ENCODE measurements at places on chromosomes 1 and 21.

- no peak for DNase-seq
Measured at GRCh38 chr1:91557039-91557690, 56.5 kb downstream of the CDC7 start.

- DNase-seq = no peak
Measured at GRCh38 chr1:230186874-230187273, 119.8 kb downstream of the GALNT2 start.

DNA sequence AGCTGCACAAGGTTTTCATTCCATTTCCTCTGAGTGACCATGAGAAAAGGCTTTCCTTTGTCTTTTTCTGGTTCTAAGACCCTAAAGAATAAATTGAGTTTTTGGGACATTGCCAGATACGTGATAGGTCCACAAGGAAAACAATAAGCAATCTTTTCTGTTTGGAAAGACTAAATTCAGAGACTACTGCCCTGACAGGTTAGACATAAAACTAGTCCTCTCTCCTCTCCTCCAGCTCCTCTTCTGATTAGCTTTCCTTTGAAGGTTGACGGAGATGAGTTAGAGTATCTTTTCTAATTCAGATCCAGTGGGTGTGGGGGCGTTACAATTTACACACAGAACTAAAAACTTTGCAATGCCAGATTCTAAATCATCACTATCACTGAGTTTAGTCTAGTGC, 57.8 kb upstream of the C1orf53 start:
- no peak for DNase-seq

DNA sequence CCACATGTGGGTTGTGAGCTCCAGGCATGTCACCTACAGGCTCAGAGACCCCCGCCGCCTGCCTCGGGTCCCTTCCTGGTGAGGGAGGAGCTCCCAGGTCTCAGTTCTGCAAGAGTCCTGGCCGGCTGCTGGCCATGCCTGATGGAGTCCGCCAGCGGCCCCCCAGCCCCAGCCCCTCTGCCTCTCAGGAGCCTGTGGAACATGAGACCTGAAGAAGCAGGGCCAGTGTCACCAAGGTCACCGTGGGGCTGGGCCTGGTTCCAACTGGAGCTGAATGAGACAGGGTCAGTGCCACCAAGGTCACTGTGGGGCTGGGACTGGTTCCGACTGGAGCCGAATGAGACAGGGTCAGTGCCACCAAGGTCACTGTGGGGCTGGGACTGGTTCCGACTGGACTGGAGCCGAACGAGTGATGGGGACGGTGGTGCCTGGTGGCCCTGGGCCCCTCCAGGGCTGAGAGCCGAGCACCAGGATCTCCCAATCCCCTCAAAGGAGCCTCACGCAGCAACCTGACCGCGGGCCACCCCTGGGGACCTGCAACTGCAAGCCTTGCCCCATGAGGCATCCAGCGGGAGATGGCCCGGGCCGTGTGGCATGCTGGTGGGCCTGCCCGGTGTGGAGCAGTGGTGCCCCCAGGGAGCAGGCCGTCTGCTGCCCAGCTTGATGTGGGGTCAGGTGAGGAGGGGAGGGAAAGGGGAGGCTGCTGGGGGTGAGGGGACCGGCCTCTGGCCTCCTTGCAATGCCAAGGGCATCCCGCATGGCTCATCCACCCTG, 14.5 kb upstream of the PTTG1IP start:
- DNase-seq = no peak

GRCh38 chr1:161083748-161084596, 5.4 kb downstream of the NECTIN4 start:
- DNase-seq = no peak

GRCh38 chr1:232162001-232162400, 467.9 kb downstream of the SIPA1L2 start:
- DNase-seq = no peak

DNA sequence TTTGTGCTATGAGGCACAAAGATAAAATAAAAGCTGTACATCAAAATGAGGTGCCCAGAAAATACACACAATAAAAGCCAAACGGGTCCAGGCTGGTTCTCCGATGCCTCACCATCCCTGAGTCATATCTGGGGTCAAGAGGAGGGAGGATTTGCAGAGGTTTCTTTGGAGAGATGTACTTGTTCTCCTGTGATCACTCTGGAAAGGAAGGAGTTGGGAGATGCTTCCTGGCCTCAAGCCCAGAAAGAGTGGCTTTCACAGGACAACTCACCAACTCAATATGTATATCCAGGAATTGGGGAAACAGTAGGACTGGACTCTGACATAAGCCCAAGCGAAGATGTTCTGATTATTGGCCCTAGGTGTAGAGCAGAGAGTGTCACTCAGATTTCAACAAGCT, 51.9 kb downstream of the DIPK1A start:
- no peak for DNase-seq

DNA sequence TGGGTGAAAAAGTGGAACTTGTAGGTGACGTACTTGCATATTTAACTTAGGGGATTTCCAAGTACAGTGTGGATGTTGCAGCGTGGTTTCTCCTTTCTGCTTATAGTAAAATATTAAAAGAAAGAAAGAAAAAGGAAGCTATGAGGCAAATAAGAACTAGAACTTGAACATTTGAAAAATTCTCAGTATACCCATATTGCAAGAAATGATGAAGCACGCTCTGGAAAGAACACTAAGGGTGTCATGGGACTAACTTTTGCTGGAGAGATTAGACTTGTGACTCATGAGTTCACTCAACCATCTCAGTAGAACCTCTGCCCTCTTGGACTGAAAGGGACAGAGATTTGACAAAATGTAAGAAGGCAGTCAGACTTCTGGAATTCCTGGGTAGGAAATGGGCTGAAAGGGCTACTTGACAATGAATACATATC, 704.5 kb upstream of the ADGRL4 start:
- DNase-seq = no peak

GRCh38 chr21:35652872-35653271, 407.5 kb downstream of the SETD4 start:
- no peak for DNase-seq

DNA sequence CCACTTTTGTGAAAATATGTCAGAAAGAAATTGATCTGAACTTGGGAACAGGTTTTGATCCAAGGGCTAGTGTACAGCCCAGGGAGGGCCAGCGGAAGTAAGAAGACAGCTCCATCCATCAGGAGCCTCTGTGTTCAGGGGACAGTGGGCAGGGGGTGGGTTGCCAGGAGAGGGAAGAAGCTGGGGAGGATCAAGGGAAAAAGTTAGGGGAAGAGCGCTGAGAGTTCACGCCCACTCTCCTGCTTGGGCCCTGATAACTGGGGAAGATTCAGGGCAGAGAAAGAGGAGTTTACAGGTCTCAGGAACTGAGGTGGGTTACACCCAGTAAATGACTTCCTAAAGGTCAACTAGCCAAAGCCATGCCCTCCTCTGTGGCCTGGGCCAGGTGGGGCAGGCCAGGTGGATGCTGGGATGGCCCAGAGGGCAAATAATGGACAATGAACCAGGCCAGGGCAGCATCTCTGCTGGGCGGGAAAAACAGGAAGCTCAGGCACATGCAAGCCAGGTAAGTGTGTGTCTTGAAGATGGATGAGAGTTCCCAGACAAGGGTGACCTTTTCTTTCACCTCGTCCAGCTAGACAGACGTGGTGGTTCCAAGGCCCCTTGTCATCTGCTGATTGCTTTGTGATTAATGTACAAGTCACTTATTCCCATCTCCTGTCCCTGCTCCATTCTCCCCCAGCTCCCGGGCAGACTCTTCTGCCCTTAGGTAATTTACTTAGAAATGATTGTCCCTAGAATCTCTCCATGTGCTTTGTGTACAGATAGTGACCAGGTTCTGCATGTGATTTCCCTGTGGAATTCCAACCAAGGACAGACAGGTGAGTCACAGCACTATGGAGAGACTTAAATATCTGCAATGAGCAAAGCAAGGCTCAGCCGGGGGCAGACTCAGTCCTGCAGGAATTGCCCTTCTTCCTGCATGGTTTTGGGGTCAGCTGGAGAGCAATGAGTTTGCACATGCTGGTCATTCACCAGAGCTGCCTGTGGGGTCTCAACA, 57.0 kb downstream of the MDM4 start:
- no peak for DNase-seq

- DNase-seq = no peak
Measured at GRCh38 chr1:2014741-2015735, 4.1 kb upstream of the GABRD start.

DNA sequence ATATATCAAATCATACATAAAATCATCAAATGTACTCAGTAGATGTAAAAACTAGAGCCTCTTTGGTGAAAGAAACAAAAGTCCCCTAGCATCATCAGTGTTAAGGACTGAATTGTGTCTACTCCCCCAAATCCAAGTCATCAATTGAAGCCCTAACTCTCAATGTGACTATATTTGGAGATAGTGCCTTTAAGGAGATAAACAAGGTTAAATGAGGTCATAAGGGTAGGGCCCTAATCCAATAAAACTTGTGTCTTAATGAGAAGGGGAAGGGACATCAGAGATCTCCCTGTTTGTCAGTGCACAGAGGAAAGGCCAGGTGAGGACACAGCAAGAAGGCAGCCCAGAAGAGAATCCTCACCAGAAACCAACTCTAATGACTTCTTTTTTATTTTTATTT, 33.5 kb downstream of the USP24 start:
- no peak for DNase-seq

- DNase-seq = no peak
Measured at GRCh38 chr1:149844650-149845255, 54.6 kb upstream of the BOLA1 start.

DNA sequence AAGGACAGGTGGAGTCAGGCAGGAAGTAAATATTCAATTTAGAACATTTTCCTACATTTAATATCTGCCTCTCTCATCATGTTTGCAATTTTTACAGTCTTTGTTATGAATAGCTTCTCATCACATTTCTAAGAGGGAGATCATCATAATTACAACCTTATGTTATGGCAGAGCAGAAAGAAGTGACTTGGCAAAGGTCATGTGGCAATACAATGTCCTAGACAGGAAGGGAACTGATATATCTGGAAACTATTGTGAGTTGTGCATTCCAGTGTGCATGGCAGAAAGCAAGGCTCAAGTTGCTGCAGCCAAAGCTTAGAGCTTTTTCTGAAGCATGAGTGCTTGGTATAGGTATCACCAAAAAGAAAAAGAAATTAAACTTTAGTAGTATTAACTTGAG, 43.8 kb upstream of the PRRX1 start:
- DNase-seq = no peak
